ENCODE measurements at places on chromosomes 3 and 15. TPM values are rescaled to one million over a fixed set of nuclear protein-coding genes. Genes with fewer than 3 reads are reported as not detected.

Gene TJP1
- not detected for total RNA-seq

Gene IMPG2
- 0.18 TPM for total RNA-seq

Gene TTLL13
- total RNA-seq, result 0.58 TPM

Gene UROC1
- total RNA-seq, result not detected

Gene PTH1R
- not detected for total RNA-seq

All from activated CD4-positive, alpha-beta memory T cell treated with anti-CD3 and anti-CD28 coated beads, Interleukin-2, amount 10 ng/mL, durations not matched to agents 7 days and 5 days (primary cell).